ENCODE measurements at places on chromosomes 5 and 9.

- no peak for DNase-seq
These were observed 42.4 kb upstream of the TMC1 start for GRCh38 chr9:72478966-72479365.

- DNase-seq: peak; percentile 63
These were observed 13.8 kb upstream of the ERGIC1 start for GRCh38 chr5:172820046-172820767.

- no peak for DNase-seq
These were observed 4.6 kb upstream of the FEM1C start for GRCh38 chr5:115549154-115549553.

- DNase-seq: no peak
These were observed 17.4 kb upstream of the FCN1 start for GRCh38 chr9:134935056-134935640.

GRCh38 chr5:143040622-143041021 lies 270.4 kb downstream of the ARHGAP26 start:
- DNase-seq: no peak

- no peak for DNase-seq
These were observed 16.3 kb upstream of the IGFBPL1 start for GRCh38 chr9:38440516-38440915.

DNA sequence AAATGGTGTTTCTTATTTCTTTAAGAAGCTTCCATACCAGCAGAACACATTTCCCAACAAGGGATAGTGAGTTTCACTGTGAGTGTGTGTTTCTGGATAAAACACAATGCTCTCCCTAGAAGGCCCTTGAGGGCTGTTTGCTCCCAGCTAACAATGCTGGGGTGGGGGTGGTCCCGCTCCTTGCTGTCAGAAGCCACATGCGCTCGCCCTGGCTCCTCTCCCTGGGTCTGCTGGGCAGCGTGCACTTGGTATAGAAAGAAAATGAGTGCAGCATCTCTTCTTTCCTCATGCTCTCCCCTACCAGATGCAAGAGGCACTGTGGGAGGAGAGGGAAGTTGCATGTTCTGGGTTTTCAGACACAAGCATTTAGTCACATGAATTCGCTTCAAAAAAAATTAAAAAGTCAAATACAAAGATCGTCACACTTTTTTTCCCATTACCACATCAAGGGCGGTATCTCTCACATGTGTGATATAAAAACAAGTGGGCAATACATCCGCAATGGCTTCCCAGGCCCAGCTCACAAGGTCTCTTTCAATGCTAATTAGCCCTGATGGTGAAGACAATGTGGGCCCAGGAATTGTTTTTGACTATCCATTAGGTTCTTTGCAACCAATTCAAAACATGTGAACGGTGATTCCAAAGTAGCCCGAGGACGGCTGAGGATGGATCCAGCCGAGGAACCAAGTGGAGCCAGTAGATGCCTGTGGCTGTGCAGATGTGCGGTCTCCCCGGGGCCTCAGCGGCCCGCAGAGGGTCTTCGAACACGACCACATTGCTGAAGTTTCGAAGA lies 603.6 kb downstream of the IRX1 start:
- DNase-seq: no peak

DNA sequence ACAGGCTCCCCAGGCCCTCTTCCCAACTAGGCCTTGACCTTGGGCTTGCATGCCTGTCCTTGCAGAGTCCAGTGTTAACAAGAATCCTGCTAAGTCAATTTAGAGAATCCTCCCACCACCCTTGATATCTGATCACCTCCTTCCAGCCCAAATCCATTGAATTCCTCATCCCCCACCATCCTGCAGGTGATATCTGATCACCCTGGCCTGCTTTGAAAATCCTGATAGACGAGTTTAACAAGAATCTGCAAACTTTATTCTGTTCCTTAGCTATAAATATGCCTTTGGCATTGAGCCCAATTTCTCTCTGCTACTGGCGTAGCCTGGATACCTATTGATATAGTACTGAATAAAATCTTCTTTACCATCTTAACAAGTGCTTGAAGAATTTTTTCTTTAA lies 125.5 kb downstream of the DIRAS2 start:
- DNase-seq: no peak

- peak; percentile 13 for DNase-seq
These were observed 20.6 kb downstream of the SPTLC1 start for GRCh38 chr9:92094655-92095054.

DNA sequence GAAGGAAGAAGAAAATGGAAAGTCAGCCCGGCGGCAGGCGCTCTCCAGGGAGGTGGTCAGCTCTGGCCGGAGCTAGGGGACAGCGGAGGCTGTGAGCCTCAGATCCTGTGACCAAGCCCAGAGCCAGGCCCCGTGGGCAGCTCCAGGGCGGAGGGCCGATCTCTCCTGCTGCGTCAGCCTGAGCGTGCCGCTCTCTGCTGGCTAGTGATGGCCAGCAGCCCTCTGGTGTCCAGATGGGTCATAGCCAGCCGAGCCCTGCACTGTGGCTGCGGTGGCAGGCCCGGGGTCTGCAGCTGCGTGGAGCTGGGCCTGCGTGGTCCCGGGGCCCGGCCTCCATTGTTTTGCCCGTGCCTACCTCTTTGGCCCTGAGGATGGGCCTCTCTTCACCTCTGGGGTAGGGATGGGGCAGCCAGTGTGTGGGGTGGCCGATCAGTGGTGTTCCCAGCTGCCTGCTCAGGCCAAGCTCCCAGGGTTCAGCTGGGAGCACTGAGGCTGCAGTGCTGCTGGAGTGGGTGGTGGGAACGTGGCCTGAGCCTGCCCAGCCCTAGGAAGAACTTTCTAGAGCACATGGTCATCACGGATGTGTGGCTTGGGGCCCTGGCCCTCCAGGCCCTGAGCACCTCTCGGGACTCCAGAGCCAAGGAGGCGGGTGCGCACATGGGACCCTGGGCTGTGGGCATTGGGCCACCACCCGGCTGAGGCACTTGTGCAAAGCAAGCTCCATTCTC lies 17.1 kb upstream of the NRARP start:
- no peak for DNase-seq

DNA sequence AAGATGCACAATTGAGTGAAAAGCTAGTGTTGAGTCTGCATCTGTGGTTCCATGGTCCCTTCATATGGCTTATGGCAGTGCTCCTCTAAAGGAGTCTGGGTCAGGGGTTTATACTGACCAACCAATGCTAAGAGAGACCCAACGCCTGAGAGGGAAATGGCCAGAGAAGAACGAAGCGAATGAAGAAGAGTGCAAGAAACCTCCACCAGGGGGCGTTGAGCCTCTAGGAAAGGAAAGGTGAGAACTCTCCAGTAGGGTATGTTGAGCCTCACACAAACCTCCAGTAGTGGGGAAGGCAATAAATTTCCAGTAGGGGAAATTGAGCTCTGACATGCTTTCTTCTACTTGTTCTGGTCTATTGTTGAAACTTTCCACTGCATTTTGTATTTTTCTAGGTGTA lies 470.6 kb downstream of the PRDM9 start:
- DNase-seq: no peak

DNA sequence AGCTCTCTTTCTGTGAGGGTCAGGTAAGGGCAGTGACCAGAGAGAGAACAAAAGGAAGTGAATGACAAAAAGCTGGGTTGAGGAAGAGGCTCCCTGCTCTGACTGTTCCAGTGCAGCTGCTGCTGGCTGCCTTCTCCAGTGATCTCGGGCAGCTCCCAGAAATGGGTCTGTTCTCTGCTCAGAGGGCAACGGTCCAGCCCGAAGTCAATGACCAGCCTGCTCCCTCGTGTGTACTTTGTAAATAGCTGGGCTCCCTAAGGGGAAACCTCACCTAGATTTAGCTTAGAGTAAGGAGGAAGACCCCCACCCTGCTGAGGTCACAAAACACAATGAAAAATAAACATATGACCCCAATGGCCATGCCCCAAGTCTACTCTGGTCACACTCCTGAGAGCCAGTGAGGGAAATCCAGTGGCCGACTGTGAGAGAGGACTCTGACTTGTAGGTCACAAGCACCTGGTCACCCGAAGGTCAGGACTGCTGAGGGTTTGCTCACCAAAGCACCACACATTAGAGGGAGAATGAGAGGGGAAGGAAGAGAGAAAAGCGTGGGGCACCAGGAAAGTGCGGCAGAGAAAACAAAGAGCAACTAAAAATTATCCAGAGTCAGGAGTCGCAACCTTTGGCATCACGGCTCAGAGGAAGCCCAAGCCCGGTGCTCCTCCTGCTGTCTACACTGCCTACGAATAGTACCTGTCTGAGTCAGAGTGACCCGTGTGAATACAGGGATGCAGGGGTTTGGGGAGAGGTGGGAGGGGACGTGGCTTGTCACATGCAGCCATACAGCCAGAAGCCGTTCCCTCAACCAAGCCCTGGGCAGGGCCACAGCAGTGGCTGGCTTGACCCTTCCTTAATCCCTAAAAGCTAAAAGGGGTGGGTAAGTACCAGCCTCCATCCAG lies 19.8 kb downstream of the NIPAL4 start:
- no peak for DNase-seq

GRCh38 chr9:124733964-124734740 lies 37.0 kb downstream of the NR6A1 start:
- no peak for DNase-seq

DNA sequence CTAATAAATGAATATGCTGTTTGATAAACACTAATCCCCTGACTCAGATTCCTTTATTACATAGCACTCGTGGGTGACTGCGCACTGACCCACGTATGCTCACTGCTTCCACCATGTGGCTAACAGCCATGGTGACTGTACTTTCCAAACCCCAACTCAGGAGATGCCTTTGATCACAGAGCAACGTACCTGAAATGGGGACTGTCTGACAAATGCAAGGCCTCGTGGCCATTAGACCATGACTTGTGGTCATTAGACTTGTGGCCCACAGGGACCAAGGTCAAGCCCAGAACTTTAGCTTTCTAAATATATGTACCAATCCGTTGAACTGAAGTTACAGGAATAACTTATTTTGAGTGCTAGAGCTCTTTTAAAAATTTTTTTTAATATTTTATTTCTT lies 46.6 kb downstream of the CYFIP2 start:
- peak; percentile 65 for DNase-seq

DNA sequence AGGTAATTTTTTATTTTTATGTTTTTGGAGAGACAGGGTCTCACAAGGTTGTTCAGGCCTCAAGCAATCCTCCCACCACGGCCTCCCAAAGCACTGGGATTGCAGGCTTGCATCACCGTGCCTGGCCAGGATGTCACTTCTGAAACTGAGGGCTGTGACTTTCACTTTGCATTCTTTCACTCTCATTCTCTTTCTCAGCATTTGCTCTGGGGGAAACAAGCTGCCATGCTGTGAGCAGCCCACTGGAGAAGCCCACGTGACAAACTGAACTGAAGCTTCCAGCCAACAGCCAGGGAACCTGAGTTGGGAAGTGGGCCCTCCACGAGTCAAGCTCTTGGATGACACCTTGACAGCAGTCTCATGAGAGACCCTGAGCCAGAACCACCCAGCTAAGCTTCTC lies 109.4 kb downstream of the C5orf15 start:
- DNase-seq: no peak

- no peak for DNase-seq
These were observed 354.2 kb downstream of the MRPS30 start for GRCh38 chr5:45162974-45163373.

- peak; percentile 56 for DNase-seq
These were observed 893 bp upstream of the SH2D3C start for GRCh38 chr9:127779136-127779981.

DNA sequence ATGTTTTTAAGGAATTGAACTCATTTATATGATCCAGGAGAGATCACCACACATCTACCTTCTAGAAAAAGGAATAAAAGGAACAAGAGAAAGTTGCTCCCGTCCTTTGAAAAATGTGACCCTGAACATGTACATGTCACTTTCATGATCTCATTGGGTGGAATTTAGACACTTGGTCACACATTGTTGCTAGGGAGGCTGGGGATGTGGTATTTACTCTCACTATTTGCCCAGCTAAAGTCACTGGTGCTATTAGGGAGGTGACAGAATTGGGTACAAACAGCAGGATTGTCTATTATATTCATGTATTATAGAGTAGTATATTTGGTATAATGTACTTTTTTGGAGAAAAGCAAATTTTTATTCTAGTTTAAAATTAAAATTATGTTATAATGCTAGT lies 2.1 kb upstream of the CDH10 start:
- DNase-seq: no peak

DNA sequence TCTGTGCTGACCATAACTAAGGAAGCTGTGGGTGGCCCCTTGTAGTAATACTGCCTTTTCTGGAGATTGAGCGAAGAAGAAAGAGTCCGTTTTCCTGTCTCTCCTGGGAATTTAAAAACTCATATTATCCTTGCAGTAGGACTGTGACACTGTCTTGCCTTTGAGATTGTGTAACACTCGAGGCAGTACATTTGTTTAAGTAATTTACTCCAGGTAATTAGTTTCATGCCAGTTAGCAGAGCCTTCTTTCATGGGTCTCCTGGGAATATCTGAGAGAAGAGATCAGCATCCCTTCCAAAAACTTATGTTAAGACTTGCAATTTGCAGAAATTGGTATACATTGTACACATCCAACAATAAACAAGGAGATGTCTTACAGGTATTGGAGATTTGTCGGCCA lies 405.6 kb downstream of the DMRT2 start:
- no peak for DNase-seq

- no peak for DNase-seq
These were observed 30.2 kb upstream of the SMC5 start for GRCh38 chr9:70228611-70229010.

GRCh38 chr9:133970581-133971058 lies 21.5 kb downstream of the VAV2 start:
- DNase-seq: no peak

DNA sequence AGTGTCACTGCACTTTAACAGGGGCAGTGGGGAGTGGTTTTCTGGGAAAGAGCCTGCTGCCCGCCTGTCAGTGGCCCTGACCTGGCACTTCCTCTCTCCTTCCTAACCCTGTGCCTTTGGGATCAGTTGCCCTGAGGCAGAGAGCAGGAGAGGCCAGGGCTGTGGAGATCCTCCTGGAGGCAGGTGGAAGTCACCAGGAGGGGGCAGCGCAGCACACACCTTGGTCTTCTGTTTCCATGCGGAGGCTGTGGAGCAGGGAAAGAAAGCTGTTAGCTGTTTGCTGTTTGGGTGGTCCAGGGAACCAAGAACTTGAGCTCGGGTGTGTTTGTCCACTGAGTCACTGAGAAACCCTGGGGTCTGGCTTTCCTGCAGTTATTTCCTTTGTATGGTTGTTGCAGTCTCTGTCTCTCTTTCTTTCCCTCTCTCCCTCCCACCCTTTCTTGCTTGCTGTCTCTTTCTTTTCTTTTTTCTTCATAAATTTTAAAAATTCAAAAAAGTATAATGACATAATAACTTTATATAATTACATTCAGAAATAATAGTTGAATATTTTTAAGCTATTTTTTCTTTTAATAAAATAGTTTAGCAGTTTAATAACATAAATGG lies 28.1 kb downstream of the NTRK2 start:
- DNase-seq: no peak

- DNase-seq: no peak
These were observed 99.9 kb downstream of the FAM174A start for GRCh38 chr5:100634937-100635534.

GRCh38 chr9:4994166-4994890 lies 9.3 kb downstream of the JAK2 start:
- DNase-seq: no peak

- no peak for DNase-seq
These were observed 399.0 kb upstream of the BRINP1 start for GRCh38 chr9:119768266-119768665.

GRCh38 chr9:1522219-1522767 lies 472.1 kb downstream of the DMRT2 start:
- no peak for DNase-seq

- DNase-seq: no peak
These were observed 1.7 kb downstream of the CAMK4 start for GRCh38 chr5:111225926-111226325.

- DNase-seq: no peak
These were observed 235.7 kb upstream of the TNC start for GRCh38 chr9:115353681-115354080.

GRCh38 chr5:140362875-140363630 lies 3.1 kb downstream of the SLC4A9 start:
- peak; percentile 66 for DNase-seq
